ENCODE measurements at places on chromosomes 4 and X.
A peak's percentile ranks its signal among the peaks of the same experiment; 100 is the strongest.

- no peak for DNase-seq
These were observed 108.4 kb upstream of the AFAP1 start for GRCh38 chr4:8047837-8048678.

GRCh38 chrX:96182366-96182765 lies 502.3 kb upstream of the DIAPH2 start:
- DNase-seq = no peak

GRCh38 chr4:58507079-58507478 lies 1396.9 kb upstream of the IGFBP7 start:
- DNase-seq = no peak

DNA sequence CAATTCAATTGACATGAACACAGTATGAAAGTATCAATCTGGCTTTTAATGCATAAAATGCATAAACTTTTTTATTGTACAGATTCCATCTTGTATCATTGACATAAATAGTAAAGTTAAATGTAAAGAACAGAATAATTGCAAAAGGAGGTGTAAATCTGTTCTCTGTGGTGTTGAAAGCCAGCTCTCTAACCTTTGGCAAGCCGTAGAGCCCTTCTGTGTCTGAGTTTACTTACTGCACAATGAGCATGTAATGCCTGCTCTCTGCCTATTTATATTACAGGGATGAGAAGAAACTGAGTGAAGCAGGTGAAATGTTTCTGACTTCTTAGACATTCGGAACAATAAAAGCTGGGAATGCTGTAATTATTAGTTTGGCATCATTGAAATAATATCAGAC lies 389.3 kb upstream of the EPHA5 start:
- no peak for DNase-seq

DNA sequence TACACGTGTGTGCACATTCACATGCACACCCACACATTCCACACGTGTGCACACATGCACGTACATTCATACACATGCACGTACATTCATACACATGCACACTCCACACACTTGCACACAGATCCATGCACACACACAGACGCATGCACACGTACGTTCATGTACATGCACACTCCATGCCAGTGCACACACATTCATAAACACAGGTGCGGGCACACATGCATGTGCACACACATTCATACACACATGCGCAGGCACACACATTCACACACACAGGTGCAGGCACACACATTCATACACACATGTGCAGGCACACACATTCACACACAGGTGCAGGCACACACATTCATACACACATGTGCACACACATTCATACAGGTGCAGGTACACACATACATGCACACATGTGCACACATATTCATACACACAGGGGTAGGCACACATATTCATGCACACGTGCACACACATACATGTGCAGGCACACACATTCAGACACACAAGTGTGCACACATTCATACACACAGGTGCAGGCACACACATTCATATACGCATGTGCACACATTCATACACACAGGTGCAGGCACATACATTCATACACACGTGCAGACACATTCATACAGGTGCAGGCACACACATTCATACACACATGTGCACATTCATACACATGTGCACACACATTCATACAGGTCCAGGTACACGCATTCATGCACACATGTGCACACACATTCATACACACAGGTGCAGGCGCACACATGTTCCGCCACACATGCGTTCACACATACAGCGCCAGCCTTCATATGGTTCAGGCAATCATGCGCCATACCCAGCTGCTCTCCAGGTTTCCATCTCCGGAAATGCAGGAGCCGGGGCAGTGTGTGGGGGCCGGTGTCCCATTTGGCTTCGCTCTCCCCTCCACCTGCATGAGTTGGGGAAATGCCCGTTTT lies 124.8 kb downstream of the HMX1 start:
- no peak for DNase-seq

DNA sequence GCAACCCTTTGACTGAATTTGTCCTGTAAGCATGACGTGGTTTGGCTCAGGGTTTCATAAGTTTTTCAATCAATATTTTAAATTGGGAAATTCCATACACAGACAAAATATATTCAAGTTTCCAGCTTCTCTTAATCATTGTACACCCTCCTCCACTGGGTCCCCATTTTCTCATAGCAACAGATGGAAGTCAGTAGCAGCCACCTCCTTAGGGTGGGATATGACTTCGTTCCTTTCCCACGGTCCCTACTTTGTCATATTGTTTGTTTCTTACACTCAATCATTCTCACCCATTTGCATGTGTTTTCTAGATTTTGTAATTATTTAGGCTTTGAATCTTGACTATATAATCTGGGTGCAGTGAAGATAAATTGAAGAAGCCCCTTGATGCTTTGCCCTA lies 664.5 kb upstream of the IGFBP7 start:
- DNase-seq = no peak

- DNase-seq = no peak
These were observed 140.5 kb downstream of the GRIA3 start for GRCh38 chrX:123324625-123325024.

DNA sequence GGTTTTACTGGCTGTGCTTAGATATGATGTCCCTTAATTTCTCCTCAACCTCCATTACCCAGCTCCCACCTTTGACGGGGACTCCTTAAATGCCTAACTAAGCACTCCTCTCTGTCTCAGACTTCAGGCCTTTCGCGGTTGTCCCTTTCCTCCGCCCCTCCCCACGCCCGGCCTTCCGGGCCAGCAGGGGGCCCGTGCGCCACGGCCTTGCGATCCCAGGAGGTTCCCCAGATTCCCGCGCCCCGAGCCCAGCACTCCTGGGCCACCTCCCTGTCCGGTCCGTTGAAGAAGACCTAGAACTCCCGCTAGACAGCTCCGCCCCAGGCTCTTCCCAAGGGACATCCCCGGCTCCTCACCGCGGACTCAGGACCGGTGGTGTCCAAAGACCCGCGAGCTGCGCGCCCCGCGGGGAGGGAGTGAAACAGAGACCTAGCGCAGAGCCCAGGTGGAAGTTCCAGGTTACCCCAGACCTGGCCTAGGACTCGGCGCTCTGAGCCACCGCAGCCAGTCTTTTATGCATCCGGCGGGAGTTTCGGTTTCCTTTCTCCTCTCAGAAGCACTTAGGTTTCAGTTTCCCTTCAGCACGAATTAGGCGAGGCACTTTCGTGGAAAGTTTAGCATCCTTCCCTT lies at the start of gene DDX60:
DDX60 (minus strand) TSS at position 487 of the 630 bp plus-strand sequence. CDS start 7,493 bp downstream, outside the sequence.
- DNase-seq = peak; percentile 79

DNA sequence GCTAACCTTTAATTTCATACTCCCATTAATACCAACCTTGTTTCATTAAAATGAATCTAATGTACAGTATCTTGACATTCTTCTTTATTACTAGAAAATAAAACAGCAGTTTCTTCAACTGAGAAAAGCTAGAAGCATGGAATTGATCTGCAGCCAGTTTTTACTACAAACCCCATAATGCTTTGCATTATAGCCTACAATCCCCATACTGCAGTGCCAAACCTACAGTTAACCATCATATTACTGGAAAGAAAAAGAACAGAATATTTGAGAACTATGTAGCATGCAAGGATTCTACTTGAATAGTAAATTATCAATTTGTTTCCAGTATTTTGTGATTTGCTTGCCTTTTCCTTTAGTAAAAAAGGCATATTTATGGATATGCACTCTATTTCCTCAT lies 3.2 kb upstream of the IL1RAPL1 start:
- no peak for DNase-seq

DNA sequence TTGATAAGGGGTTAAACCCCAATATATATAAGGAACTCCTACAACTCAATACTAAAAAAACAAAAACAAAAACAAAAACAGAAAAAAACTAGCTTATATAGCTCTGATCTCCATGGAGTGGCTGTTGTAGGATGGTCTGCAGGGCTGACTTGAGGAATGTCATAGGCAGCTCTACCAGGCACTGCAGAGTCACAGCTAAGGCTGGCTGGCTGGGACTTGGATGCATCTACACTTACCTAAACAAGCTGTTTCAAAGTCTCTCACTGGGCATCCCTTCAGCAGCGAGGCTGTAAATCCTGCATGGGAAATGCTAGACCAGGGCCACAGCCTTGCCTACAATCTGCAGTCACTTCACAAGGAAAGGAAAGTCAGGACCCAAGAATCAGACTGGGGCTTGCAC lies 61.3 kb downstream of the HOPX start:
- DNase-seq = no peak

DNA sequence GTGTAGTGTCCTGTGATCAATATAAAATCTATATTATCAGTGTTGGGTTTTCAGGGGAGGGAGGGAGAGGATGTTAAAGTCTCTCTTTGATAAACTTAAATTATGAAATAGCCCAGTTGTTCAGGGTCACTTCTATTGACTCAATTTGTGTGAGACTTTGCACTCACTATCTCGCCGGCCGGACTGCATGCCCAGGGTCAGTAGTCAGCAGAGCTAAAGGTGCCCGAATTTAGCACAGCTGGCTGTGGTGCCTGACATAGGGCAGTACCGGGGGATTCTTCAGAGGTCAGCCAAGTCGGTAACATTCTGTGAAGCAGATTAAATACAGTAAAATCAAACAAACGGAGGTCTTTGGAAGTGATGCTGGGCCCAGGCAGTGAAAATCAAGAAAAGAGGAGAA lies 19.2 kb downstream of the GABRQ start:
- no peak for DNase-seq

GRCh38 chr4:137180349-137180748 lies 351.9 kb downstream of the PCDH18 start:
- no peak for DNase-seq

DNA sequence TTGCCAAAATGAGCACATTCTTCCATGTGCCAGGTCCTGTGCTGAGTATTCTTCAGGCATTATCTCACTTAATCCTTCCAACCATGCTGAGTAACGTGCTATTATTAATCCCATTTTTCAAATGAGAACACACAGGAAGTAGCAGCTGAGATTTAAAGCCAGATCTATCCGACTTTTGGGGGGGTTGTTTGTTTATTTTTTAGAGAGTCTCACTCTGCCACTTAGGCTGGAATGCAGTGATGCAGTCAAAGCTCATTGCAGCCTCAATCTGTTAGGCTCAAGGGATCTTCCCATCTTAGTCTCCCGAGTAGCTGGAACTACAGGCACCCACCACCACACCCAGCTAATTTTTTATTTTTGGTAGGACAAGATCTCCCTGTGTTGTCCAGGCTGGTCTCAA lies 55.5 kb upstream of the TRIM2 start:
- DNase-seq = no peak

GRCh38 chr4:185822791-185823190 lies 10.8 kb upstream of the SORBS2 start:
- DNase-seq = no peak

DNA sequence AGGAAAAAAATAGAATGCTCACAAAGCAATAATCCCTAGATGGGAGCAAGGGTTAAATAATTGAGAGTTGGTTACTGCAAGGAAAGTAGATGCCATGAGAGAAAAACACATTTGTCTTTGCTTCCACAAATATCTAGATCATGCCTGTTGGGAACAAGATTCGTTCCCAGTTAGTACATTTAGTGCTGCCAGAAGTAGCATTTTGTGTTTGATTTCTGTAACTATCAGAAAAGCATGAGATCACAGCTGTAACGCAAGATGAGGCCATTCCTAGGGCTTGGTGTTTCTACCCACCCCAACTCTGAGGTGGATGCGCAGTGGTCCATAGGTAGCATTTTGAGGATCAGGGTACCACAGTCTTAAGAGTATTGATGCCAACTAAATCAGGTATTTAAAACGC lies 20.4 kb upstream of the PDK3 start:
- no peak for DNase-seq

DNA sequence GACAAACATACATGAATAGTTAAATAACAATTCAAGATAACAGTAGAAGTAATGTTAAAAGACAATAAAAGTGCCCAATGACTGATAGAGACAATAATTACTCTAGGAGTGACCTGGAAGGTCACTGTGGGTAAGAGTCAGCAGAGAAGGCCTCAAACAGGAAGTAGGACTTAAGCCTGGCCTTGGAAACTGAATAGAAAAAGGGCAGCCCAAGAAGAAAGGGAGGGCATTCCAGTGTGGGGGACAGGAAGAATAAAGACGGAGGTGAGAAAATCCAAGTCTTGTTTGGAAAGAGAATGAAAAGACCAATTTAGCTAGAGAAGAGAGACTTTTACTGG lies 6.0 kb downstream of the P2RY4 start:
- no peak for DNase-seq

Measured in effector CD4-positive, alpha-beta T cell (primary cell).